ENCODE measurements at places on chromosomes 6 and 20.

DNA sequence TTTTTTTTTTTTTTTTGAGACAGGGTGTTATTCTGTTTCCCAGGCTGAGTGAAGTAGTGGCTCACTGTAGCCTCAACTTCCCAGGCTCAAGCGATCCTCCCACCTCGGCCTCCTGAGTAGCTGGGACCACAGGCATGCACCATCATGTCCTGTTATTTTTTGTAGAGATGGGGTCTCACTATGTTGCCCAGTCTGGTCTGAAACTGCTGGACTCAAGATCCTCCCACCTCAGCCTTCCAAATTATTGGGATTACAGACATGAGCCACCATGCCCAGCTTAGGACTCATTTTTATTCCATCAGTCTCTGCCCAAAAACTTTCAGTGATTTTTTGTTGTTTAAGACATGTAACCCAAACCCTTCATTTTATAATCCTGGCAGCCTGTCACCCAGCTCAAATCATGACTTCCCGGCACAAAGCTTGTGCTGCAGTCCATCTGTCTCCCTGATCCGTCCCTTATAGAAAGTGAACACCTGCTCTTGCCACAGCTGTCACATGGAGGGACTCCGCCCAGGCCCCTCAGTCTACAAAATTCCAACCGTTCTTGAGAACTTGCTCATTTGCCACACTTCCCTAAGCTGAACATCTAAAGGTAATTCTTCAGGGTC, 183.9 kb upstream of the JARID2 start:
- no peak for DNase-seq

- no peak for DNase-seq
Observed at GRCh38 chr6:39892490-39893129, 41.7 kb downstream of the MOCS1 start.

DNA sequence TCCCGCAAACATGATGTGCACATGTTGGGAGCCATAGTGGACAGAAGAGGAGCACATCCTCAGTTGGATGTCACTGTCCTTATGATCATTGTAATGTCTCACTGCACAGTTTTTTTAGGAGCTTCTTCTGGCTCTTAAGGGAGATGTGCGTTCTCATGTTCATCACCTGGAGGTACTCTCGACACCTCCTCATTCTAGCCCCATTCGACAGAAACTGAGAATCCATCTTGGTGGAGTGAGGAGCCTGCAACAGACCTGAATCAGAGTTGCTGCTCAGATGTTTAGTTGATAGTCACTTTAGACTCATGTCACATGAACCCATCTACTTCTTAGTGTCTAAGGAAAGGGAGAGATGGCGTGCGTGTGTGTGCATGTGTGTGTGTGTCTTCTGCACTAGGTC, 2.3 kb upstream of the BMP6 start:
- no peak for DNase-seq

GRCh38 chr6:132289756-132290155, 111.5 kb downstream of the MOXD1 start:
- no peak for DNase-seq

All from mesenteric fat pad (tissue), 1 donor.